ENCODE measurements at places on chromosomes 12 and 14.

- DNase-seq: no peak
Measured at GRCh38 chr14:21023817-21024584, 860 bp downstream of the NDRG2 start.

DNA sequence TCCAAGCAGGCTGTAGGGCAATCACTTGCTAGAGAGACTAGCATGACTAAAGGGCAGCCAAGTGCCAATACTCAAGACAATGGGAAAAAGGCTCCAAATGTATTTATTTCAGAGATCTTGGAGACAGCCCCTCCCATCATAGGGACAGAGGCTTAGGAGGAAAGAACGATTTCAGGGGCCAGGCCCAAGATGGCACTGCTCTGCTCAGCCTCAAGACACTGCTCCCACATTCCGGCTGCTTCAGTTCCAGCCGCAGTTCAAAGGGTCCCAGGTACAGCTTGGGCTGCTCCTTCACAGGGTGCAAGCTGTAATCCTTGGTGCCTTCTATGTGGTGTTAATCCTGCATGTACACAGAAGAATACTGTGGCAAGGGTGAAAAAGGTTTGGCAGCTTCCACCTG, 19.4 kb upstream of the OR4K5 start:
- no peak for DNase-seq

DNA sequence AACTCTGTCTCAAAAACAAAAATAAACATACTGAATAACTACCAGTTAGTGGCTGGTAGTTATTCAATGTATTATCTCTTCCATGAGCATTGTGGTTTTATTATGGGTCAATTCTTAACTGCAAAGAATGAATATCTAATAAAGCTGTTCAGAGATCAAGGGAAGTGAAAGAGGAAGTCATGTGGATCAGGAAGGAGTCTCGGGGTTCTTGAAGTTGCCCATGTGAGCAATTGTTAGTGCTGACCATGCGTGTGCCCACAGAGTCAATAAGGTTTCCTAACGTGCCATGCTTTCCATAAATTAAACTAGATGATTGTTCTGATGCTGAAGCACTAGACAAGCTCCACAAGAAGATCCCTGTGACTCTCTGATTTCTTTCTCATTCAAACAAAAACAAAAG, 136.5 kb upstream of the CPSF6 start:
- DNase-seq: no peak

- no peak for DNase-seq
Measured at GRCh38 chr12:100864366-100864765, 69.8 kb downstream of the ANO4 start.

GRCh38 chr12:113710216-113710615, 238.5 kb upstream of the LHX5 start:
- no peak for DNase-seq

GRCh38 chr12:43165351-43165750, 386.7 kb downstream of the ADAMTS20 start:
- DNase-seq: no peak

DNA sequence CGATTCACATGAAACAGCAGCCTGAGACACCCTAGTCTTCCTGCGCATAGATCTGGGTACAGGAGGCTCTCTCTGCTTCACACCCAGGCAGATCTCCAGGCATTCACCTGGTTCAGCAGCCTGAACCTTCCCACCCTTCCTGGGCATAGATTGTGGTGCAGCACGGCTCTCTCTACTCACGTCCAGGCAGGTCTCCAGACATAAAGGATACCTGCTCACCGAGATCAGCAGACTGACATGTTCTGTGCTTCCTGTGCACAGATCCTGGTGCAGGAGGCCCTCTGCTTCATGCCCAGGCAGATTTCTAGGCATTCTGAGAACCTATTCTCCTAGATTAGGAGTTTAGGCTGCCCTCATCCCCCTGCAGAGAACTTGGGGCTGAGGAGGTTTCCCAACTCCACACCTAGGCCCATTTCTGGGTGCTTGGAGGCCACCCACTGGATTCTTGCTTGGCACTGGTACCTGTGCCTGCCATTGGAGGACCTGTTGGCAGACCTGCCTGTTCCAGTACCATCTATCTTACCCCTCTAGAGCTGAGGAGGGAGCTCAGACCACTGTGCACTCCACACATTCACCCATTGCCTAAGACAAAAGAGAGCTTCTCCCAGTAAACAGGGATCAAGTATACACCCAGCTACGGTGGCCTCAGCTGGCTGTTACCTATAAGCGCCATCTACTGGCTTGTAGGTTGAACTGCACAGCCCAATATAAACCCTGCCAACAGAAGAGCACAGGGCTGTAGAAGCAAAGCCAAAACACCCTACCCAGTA, 28.0 kb upstream of the GARIN6 start:
- no peak for DNase-seq

DNA sequence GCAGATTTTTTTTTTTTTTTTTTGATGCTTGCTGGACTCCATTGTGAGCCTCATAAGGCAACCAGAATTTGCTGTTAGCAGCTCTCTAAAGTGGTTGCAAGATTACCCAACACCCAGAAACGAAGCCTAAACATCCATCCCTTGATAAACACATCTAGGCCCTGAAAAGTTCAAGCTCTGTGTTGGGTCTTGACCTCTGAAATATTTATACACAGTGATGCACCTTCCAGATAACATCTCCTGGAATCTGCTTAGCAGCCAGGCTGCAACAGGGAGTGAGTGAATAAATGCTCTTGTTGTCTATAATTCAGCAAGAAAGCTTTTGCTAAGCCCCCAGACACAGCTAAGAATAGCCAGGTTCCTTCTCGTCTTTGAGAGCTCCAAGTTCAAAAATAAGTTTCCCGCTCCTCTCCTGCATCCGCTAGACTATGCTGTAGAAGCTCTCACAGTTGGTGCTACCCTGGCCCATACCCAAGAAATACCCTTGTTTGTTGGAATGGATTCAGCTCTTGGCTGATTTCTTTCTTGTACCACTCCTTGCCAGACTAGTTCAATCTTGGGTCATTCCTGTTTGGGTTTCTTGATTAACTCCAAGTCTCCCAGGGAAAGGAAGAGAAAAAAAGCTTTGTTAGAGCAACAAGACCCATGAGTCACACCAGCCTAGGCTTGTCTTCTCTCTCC, 610.6 kb upstream of the TBX3 start:
- no peak for DNase-seq

GRCh38 chr14:71588028-71588427, 344.2 kb upstream of the RGS6 start:
- DNase-seq: no peak

GRCh38 chr14:94052199-94052598, 26.1 kb downstream of the OTUB2 start:
- DNase-seq: no peak

GRCh38 chr12:49536526-49537071, 2.2 kb upstream of the KCNH3 start:
- DNase-seq: no peak

GRCh38 chr14:27072589-27072988, 474.8 kb upstream of the NOVA1 start:
- no peak for DNase-seq

GRCh38 chr12:7395950-7396349, 48.0 kb downstream of the CD163L1 start:
- DNase-seq: no peak

DNA sequence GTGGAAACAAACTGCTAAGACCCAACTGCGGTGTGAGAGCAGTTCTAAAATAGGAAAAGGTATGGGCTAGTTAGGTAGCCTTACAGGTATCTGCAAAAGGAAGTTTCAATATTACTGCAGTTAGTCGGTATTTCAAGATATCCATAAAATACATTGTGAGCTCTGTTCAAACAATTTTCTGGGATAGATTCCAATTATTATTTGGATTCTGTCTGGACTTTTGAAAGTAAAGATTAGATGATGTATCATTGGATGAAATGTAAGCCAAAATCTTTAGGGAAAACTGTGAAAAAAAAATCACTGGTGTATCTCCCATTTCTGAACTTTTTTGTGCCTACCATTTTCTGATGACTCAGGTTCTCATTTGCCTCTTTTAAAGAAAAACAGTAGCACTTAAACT, 621.6 kb downstream of the CCER1 start:
- DNase-seq: no peak

GRCh38 chr12:76084863-76085519, 506 bp upstream of the NAP1L1 start:
- DNase-seq: peak; percentile 100

DNA sequence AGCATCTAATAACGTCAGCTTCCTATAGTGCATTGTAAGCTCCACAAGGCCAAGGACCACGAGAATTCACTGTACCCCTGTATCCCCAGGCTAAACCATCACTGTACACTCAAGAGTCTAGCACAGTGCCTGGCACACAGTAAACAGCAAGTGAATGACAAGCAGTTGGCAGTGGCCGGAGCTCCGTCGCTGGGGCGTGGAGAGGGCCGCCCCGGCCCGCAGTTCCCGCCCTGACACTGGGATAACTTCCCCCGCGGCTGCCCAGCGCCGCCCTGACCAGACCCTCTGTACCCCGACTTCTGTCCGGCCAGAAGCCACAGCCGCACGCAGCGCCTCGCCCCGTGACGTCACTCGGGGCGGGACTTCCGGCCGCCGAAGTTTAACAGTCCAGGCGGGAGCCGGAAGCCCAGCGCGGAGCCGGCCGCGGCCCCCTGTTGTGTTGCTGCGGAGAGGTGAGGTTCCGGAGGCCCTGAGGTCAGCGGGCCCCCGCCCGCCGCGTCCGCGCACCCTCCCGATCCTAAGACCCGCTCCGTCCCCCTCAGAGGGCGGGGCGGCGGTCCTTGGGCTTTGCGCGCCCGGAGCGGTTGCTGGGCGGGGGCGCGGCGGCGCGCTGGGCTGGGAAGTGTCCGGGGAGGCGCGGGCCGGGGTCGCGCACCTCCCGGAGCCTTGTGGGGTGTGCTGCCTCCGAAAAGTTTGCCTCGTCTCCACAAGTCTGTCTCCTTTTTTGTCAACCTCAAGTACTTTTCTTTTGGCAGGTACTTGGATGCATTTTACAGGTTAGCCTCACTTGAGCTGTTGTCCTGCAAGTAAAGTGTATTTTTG, at the start of gene NEDD1:
NEDD1 (plus strand) TSS at position 409 of the 822 bp plus-strand sequence. CDS start 2,503 bp downstream, outside the sequence.
- peak; percentile 98 for DNase-seq

GRCh38 chr14:85583380-85583779, 53.4 kb downstream of the FLRT2 start:
- no peak for DNase-seq

GRCh38 chr12:55818886-55819285, 1.0 kb downstream of the ORMDL2 start:
- DNase-seq: no peak

- no peak for DNase-seq
Measured at GRCh38 chr12:77032406-77032805, 33.0 kb downstream of the E2F7 start.

DNA sequence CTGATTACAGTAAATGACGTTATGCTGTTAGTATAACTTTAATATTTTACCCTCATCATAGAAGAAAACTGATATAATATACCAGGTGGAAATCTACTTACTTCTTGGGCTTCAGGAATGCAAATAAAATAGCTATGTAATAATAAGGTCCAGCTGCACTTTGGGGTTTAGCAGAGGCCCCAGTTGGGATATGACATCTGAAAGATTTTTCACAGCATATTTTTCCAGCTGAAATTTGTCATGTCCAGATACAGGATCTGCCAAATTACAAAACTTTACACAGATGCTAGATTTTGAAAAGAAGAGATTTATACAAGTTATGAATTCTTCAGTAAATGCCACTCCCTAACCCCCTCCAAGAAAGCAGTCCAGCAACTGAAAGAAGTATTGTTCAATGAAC, 29.2 kb upstream of the DCN start:
- no peak for DNase-seq

DNA sequence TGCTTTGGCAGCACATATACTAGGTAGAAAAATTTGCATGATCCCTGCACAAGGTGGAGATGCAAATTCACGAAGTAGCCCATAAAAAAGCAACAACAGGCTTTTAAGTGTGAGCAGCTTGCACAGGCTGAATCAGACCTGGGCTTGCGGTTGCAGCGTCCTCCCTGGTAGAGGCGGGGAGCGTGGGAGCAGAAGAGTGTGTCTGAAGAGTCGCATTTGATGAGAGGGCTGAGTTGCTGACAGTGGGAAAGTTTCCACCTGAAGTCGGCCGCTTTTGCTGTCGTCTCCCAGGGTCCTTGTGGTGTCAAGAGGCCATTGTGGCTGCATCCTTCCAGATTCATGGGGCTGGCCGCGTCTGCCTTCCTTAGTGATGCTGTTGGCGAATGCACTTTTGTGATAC, 6.2 kb downstream of the AACS start:
- DNase-seq: no peak
